ENCODE measurements at places on chromosomes 13 and 19. TPM values are rescaled to one million over a fixed set of nuclear protein-coding genes. Genes with fewer than 3 reads are reported as not detected.

PTGIR gene
- total RNA-seq = 7.0 TPM

ARGLU1 gene
- total RNA-seq = 34.2 TPM

PLK5 gene
- total RNA-seq = not detected

MTUS2 gene
- 0.32 TPM for total RNA-seq

MCEMP1 gene
- 0.36 TPM for total RNA-seq

FREM2 gene
- total RNA-seq = 3.2 TPM

PRR12 gene
- 15.1 TPM for total RNA-seq

GRIK5 gene
- 0.88 TPM for total RNA-seq

INAFM1 gene
- total RNA-seq = 14.0 TPM

MEDAG gene
- total RNA-seq = 5.0 TPM

ANKLE1 gene
- total RNA-seq = not detected

GSX1 gene
- total RNA-seq = not detected

IZUMO2 gene
- total RNA-seq = not detected

KIR2DL3 gene
- not detected for total RNA-seq

OR7D2 gene
- total RNA-seq = 0.24 TPM

MISP gene
- 0.08 TPM for total RNA-seq

LILRA1 gene
- total RNA-seq = 0.34 TPM

REEP6 gene
- total RNA-seq = 1.6 TPM

NLRP5 gene
- total RNA-seq = not detected

ZNF420 gene
- 10.6 TPM for total RNA-seq

GNA15 gene
- total RNA-seq = 0.91 TPM

RNF225 gene
- not detected for total RNA-seq

COLGALT1 gene
- total RNA-seq = 27.7 TPM

DLL3 gene
- not detected for total RNA-seq

HCST gene
- 4.7 TPM for total RNA-seq

NKPD1 gene
- 0.06 TPM for total RNA-seq

TDRD12 gene
- not detected for total RNA-seq

S1PR5 gene
- total RNA-seq = 0.17 TPM

FXYD3 gene
- not detected for total RNA-seq

CBY2 gene
- not detected for total RNA-seq

CEACAM16 gene
- not detected for total RNA-seq

KCNC3 gene
- total RNA-seq = 2.4 TPM

TNFSF9 gene
- total RNA-seq = 1.9 TPM

HNRNPM gene
- total RNA-seq = 76.3 TPM

MCF2L gene
- 14.3 TPM for total RNA-seq

HPN gene
- total RNA-seq = 17.7 TPM

SGCG gene
- 32.0 TPM for total RNA-seq

WDR18 gene
- total RNA-seq = 21.2 TPM

LILRB2 gene
- total RNA-seq = 2.4 TPM

KLK11 gene
- total RNA-seq = not detected

UBAC2 gene
- 75.7 TPM for total RNA-seq
